Stimulated activated CD8-positive, alpha-beta memory T cell treated with anti-CD3 and anti-CD28 coated beads, Interleukin-7, amount 100 ng/mL, for 48 hours (primary cell): ENCODE measurements at places on chromosomes 1 and 21.

DNA sequence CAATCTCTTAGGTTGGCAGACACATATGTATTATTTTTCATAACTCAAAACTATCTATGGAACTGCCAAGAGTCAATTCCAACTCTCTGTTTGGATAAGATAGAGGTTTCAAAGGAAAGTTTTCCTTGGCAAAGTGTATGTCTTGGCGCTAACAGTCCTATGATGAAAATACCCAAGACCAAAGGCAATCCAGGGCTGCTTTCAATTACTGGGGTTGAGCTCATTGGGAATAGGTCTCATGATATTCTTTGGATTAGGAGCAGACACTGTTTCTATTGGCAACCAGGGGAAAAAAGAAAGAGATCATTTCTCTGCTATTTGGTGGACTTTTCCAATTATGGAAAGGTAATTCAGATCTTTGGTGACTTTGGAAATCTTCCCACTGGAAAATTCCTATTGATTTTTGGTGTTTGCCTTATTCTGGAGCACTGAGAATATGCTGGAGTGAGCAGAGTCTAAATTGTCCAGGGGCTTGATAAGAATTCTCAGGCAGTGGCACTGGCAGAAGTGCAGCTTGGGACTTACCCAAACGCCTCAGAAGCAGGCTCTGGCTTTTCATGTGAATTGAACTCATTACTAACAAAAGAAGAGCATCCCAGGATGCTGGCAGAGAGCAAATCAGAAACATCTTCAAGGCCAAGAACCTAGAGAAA lies 20.4 kb upstream of the PLXNA2 start:
- no peak for DNase-seq

- no peak for DNase-seq
Observed at GRCh38 chr1:241688940-241689368, 36.9 kb downstream of the WDR64 start.

GRCh38 chr1:56525489-56526041 lies 53.8 kb downstream of the PLPP3 start:
- DNase-seq = peak; percentile 1

DNA sequence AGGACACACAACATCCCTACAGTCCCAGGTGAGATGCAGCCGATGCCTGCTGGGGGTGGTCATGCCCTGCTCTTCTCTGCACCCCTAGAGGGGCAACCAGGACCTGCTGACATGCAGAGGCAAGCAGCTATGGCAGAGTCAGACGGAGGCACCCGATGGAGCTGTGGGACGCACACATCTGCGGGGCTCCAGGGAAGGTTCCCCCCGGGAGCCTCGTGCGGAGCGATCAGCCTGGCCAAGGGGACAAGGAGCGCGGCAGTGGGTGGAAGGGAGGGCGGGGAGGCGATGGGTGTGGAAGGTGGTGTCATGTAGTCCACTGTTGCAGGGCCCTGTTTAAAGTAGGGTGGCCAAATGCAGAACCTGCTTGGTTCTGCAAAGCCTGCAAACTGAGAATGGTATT lies 143.0 kb upstream of the AJAP1 start:
- DNase-seq = no peak

DNA sequence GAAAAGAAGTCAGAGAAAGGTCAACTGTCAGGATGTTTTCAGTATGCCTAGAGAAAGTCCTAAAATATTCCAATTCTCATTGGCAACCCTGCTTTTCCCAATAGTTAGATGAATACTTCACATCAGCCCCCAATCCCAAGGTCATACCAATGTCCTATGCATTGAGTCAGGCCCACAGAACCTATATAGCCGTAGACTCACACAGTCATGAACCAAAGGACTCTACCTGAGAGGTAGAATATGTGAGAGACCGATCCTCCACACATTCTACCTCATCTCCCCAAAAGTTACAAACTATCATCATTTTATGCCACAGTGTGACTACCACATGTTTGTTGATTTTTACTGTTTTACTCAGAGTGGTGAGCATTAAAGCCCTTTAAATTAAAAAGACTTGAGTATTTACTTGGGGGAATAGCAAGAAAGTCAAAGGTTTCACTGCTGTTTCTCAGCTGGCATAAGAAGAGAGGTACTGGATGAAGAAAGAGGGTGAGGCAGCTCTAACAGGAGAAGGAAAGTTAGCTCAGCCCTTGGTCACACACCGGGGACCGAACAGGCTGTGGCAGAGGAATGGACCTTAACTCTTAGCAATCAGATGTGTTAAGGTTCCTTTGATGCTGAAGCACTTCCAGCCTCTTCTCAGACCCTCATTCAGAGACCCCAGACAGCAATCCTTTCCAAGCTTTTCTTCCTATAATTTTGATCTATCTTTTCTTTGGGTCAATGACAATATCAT lies 937 bp downstream of the CD48 start:
- no peak for DNase-seq

GRCh38 chr1:51520700-51521248 lies 1.7 kb upstream of the EPS15 start:
- DNase-seq = no peak

- no peak for DNase-seq
Observed at GRCh38 chr1:91579658-91580228, 79.1 kb downstream of the CDC7 start.

DNA sequence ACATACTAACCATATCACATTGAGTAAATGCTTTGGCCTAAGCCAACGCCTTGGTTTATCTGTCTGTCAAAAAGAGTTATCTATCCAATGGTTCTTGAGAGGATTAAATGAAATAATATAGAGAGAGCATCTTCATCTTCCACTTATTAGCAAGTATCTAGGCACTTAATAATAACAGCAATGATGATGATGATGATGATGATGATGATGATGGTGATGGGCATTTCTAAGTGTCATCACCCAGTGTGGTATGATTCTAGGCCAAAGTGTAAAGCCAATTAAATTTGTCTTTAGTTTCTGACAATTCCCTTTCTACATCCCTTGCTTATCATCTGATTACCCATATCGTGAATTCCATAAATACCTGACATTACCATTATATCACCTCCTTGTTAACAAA lies 65.7 kb upstream of the LRRC53 start:
- no peak for DNase-seq

- no peak for DNase-seq
Observed at GRCh38 chr21:15183813-15184257, 119.0 kb upstream of the NRIP1 start.

DNA sequence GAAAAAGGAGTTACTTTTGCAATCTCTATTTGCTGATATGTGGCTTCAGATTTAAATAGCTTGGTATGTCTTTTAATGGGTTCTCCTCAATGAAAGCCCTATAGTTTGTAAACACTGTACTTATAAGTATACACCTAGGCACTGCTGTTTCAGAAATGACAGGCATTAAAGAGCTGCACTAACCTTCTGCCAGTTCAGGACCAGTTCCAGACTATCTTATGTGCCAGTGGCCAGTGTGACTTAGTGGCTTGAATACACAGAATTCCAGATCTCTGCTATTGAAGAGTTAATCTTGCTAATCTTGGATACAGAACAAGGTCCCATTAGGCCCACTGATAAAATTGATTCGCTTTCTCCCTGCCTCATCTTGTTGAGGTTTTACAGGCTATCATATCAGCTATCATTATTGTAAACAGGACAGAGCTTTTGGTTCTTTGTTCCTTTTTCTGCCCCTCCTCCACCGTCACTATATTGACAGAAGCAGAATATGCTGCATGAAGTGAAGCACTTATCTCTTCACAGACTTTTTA lies 337.5 kb downstream of the LRRIQ3 start:
- DNase-seq = no peak

GRCh38 chr1:203038217-203038741 lies 12.0 kb downstream of the PPFIA4 start:
- no peak for DNase-seq

DNA sequence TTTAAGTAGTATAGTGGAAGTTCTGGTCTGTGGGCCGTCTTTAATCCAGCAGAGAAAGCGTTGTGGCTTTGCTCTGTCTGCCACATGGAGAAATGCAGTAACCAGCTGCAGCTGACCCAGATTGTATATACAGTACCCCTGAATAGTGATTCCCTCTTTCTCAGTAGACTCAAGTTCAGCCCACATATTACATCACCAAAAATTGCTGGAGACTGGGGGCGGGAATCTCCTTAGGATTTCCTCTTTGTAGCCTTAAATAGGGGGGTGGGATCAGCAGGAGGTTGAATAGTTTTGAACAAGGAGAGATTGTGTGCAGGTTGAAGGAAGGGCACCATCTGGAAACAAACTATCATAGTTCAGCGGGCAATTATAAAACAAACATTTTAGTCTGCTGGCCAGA lies at the start of gene ANGPTL1:
TSS of gene ANGPTL1 (minus strand) at position 134 of the 400 bp plus-strand sequence. CDS start 5,301 bp downstream, outside the sequence.
- no peak for DNase-seq

DNA sequence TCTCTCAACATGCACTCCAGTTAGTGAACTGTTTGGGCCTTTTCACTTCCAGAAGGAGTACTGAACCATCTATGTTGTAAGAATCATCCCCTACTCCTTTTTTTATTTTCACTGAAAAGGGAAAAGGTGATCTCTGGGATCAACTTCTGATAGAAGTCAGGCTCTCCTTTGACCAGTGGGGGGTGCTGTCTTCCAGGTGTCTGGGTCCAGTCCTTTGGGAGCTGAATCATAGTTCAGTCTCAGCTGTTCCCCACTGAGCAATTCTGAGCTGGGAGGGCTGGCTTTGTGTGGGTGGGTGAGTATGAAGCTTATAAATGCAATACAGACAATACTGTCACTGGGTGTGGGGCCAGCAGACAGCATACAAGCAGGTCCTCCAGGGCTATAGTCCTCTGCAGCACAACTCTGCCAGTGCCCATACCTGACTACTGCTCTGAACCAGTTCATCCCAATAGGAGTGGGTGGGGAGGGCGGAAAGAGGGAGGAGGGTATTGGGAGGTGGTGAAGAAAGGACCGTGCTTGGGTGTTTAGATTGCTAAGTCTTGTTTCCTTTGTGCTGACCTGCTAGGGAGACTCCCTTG lies 12.5 kb upstream of the SARS1 start:
- peak; percentile 84 for DNase-seq

- DNase-seq = no peak
Observed at GRCh38 chr1:42876009-42876408, 29.6 kb downstream of the ZNF691 start.

- no peak for DNase-seq
Observed at GRCh38 chr1:214983126-214983869, 99.2 kb upstream of the KCNK2 start.

DNA sequence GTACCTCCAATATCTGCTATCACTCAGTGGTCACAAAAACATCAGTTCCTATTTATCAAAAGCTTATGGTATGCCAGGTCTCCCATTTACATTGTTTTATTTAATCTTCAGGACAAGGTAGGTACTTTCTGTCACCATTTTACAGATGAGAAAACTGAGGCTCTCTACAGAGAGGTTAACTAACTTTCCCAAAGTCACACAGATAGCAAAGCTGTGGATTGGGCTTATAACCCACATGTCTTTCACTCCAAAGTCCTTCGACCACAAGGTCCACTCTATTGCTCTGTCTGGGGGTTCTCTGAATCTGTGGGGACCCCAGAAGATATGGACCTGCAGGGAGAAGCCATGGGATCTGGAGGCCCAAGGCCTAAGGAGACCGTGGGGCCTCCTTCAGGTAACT lies 26.6 kb upstream of the EPS8L3 start:
- DNase-seq = no peak

DNA sequence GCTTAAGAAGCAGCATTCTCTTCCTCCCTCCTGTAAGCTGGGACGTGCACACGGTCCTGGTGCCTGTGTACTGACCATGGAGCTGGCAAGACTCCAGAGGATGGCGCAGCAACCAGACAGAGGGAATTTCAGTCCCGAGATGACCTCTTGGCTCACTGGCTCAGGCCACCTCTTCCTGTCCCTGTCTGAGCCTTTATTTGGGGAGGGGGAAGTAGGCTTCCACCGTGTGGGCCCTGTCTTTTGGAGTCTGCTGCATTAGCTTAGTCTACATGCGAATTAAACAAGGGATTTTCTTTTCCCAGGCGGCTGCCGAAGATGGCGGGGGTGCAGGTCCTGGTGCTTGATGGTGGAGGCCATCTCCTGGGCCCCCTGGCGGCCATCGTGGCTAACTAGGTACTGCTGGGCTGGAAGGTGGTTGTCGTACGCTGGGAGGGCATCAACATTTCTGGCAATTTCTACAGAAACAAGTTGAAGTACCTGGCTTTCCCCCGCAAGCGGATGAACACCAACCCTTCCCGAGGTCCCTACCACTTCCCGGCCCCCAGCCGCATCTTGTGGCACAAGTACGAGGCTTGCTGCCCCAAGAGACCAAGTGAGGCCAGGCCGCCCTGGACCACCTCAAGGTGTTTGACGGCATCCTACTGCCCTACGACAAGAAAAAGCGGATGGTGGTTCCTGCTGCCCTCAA lies 10.2 kb downstream of the IL24 start:
- no peak for DNase-seq

DNA sequence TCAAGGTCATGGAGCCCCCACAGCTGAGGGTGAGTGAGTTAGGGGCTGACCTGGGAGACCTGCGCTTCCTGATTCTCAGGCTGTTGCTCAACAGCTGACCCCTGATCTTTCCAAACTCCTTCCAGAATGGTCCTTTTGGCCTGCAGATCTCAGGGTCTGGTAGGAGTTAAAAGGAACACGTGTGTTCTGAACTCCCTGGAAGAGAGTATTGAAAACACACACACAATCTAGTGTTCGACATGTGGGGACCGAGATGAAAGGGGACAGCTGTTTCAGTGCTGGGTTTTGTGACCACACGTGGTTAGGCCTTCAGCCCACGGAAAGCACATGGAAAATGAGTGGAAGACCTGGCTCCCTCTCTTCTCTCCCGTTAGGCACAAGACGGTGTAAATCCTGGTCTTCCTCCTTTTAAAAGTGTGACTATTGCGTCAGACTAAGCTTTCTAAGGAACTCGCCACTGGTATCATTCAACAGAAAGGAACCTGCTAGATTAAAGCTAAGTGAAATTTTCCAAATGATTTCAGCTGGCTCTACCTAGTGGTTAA lies 49.6 kb downstream of the RUNX1 start:
- no peak for DNase-seq

- peak; percentile 2 for DNase-seq
Observed at GRCh38 chr1:100622037-100622436, 84.1 kb downstream of the GPR88 start.

DNA sequence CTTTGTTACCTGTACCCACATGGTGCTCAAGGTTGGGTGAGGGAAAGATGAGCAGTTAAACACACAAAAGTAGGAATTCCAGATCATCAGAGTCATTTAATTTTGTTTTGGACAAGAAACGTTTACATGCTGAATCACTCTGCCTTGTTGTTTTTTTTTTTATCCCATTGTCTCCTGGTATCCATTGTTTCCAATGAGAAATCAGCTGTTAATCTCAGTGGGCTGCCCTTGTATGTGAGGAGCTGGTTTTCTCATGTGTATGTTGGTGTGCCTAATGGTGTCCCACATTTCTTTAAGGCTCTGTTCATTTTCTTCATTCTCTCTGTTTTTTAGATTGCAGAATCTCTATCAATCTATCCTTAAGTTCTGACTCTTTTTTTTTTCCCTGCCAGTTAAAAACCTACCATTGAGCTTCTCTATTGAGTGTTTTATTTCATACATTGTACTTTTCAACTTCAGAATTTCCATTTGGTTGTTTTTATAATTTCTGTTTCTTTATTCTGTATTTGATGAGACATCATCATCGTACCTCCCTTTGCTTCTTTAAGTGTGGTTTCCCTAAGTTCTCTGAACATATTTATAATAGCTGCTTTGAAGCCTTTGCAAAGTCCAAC lies 8.8 kb upstream of the OBSCN start:
- no peak for DNase-seq
